ENCODE measurements at places on chromosomes 16 and 17.

GRCh38 chr17:50125420-50125997, 4.5 kb downstream of the SAMD14 start:
- no peak for DNase-seq

- DNase-seq = peak; percentile 43
Measured at GRCh38 chr17:28488533-28489276, 15.3 kb downstream of the SLC13A2 start.

GRCh38 chr16:65833171-65833871, 533.2 kb upstream of the CDH5 start:
- DNase-seq = no peak

DNA sequence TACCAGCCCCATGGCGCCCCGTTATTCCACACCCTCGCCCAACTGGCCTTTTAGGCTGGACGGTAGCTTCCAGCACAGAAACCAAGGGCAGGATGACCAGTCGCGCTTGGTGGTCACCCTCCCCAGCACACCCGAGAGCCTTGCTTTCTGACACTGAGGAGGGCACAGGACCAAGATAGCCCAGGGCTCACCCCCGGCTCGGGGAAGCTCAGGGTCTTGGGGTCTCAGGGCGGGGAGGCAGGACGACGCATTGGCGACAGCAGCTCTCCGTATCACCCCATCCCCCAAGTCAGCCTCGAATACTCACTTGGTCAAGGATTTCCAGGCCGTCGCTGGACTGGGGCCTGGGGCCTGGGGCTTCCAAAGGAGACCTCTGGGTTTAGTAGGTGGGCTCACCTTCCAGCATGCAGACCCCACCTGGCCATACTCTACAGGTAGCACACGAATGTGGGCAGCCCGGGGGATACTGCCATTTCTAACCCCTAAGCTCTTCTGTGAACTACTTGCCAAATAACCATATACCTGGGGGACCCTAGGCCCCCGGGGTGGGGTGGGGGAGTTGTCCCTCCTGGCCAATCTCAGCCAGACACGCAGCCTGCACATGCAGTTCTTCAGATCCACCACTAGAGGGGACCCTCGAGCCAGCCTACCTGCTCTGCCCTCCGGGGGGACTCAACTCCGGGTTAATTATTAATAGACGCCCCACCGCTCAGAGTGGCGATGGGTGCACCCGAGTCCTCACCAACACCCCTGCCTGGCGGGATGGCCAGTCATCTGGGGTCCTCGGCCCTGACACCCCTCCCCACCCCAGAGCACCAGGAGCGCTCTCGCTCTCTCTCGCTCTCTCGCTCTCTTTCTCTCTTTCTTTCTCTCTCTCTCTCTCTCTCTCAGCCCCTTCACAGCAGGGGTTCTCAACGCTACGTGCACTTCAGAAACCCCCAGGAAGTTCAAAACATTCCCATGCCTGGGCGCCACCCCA, 30.0 kb downstream of the TBC1D16 start:
- peak; percentile 81 for DNase-seq

DNA sequence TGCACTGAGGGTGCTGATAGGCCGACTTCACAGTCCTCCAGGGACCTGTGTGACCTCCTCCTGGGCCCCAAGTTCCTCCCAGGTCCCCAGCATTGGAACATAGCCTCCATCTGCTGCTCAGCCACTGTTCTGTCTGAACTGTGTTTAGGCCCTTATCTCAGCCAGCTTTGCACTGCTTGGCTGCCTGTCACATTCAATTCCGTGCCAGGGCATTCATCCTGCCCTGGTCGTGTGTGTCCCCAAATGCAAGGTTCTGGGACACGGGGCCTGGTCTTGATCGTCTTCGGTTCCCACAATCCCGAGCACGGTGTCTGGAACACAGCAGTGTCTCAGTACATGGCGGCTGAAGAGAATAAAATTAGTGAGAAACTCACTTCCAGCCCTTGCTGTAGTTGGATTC, 69.9 kb upstream of the NFAT5 start:
- DNase-seq = no peak
